Activated T-cell treated with anti-CD3 and anti-CD28 coated beads for 4 hours (primary cell): ENCODE measurements at places on chromosomes 11 and 22.

- DNase-seq = no peak
These were observed 116.5 kb upstream of the MTNR1B start for GRCh38 chr11:92852946-92853345.

DNA sequence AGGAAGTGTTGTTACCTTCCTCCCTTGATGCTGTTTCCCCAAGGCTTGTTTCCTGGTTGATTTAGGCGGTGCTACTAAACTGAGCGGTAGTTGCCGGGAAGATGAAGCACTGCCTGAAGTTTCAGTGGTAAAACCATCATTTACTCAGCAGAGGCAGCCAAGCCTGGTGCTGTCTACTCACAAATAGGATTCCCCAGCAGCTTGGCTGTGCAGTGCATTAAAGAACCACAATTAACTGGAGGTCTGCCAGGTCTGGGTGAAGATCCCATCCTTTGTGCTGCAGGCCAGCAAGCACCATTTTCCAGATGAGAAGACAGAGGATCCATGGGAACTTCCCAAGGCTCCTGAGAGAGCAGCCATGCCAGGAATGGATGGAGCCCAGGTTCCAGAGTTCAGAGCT lies 231.9 kb upstream of the E2F8 start:
- no peak for DNase-seq

GRCh38 chr22:19599626-19600243 lies 75.5 kb upstream of the CLDN5 start:
- DNase-seq = no peak

DNA sequence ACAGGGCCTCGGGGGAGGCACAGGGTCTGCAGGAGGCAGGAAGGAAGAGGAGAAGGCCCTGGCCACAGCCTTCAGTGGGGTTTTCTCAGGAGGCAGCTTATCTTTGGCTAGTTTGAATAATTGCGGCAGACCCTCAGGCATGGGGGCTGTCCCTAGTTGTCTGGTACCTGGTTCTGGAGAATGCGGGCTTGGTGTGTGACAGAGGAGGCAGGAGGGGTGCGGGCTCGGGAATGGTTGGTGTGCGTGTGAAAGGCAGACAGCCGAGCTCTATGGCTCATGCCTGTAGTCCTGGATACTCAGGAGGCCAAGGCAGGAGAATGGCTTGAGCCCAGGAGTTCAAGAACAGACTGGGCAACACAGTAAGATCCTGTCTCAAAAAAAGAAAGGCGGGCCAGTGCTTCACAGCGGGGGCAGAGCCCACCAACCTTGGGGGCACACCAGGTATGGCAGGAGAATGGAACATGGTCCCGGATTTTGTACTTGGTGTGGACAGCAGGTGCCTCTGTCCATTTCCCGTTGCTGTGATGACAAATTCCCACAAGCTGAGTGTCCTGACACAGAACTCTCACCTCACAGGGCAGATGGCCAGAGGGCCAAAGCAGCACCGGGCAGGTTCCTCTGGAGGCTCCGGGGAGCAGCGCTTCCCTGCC lies 640.6 kb downstream of the TBC1D22A start:
- DNase-seq = no peak

DNA sequence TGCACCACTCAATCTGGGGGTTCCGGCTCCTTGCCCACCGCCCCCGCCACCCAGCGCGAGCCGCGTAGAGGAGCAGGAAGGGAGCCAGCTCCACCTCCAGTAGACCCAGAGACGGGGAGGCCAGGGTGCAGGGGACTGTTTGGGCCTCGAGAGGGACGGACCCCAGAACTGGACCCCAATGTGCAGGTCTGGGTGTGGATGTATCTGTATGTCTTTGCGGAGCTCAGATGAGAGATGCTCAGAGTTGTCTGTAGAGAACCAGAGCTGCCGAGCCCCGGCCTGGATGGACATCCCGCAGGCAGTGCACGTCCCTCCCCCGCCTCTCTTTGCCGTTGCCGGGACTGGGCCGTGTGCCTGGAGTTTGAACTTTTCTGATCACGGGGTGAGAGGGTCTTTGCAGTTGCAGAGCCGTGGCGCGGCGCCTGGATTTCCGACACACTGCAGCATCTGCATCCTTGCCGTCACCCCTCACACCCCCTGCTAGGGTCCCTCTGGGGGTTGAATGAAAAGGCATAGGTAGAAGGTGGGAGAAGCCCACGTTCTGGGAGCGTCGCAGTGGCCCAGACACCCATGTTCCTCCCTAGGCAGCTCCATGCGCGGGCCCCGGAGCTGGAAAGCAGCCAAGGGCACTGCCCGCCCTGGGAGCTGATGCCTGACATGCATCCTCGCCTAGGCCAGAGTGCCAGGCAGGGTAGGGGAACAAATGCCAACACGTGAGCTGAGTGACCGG lies 105.2 kb downstream of the KCNQ1 start:
- no peak for DNase-seq

- no peak for DNase-seq
These were observed 335.9 kb downstream of the BRD1 start for GRCh38 chr22:49491726-49492125.

- no peak for DNase-seq
These were observed 561.1 kb downstream of the MN1 start for GRCh38 chr22:27240298-27241075.

DNA sequence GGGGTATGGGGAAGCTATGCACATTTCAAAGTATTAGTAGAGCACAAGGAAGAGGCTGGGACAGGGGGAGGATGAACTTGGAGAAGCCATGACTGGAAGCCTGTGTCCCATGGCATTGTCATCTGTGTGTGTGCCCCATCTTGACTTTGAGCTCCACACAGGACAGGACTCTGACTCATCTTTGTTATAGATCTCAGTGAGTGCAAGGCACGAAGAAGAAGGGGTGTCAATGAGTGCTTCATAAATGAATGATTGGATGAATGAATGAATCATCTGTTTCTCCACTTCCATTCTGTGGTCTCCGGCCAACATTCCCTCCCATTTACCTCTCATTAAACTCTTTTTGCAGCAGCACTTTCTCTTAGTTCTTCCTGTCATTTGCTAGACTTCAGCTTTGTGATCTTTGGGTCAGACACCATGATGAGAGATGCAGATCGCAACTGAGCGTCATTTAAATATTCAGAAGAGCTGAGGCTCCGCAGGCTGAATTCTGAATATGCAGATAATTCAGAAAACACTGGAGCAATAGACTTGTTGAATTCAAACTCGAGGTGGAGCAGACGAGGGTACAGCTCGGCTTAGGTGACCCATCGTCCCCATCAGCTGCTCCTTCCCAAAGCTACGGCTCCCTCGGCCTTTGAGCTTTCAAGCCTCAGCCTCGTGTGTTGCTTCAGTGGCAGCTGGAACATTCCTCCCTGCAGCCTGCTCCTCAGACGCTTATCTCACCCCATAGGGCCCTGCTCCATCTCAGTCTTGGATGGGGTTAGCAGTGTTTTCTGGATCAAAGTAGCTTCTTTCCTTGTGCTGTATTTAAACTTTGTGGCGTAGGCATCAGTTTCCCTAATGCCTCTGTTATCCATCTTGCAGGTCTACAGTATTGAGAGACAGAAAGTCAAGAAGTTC lies 30.8 kb downstream of the APOL3 start:
- DNase-seq = no peak

DNA sequence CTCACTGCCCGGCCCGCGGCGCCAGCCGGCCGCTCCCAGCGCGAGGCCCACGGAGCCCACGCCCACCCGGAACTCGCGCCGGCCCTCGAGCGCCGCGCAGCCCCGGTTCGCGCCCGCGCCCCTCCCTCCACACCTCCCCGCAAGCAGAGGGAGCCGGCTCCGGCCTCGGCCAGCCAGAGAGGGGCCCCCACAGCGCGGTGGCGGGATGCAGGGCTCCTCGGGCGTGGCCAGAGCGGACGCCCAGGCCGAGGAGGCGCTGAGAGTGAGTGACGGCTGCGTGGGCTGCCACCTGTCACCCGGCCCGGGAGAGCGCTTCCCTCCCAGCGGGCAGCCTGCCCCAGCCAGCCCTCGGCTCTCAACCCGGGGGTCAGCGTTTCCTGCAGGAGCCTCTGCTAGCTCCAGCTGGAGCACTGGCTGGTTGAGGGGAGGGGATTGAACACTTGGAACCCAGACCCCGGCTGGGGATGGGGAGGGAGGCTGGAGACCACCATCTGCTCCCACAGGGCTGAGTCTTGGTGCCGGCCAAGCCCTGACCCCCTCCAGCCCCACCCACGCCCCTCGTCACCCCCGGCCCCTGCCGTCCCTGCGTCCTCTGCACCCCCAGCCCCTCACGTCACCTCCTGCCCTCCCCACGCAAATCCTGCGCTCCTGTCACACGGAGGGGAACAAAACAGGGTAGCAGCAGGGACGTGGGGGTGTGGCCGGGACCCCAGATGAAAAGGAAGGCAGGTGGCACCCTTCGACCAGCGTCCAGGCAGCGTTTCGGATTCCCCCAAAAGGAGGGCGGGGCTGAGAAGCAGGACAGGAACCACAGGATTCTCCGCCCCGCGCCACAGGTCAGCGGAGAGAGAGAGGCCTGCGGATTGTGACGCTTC lies 157.0 kb downstream of the BRD1 start:
- DNase-seq = no peak

GRCh38 chr11:12175694-12176241 lies 65.4 kb downstream of the MICAL2 start:
- DNase-seq = no peak
